ENCODE measurements at places on chromosomes 4 and X. TPM values are rescaled to one million over a fixed set of nuclear protein-coding genes. Genes with fewer than 3 reads are reported as not detected.

- DNase-seq: no peak
Measured at GRCh38 chr4:6692806-6693205, 872 bp upstream of the S100P start.

Gene TCP11X2
- total RNA-seq: 2.9 TPM

Gene ODAPH
- total RNA-seq: not detected

- no peak for DNase-seq
Measured at GRCh38 chrX:148947399-148947975, 447.1 kb downstream of the AFF2 start.

Gene CABS1
- not detected for total RNA-seq

DNA sequence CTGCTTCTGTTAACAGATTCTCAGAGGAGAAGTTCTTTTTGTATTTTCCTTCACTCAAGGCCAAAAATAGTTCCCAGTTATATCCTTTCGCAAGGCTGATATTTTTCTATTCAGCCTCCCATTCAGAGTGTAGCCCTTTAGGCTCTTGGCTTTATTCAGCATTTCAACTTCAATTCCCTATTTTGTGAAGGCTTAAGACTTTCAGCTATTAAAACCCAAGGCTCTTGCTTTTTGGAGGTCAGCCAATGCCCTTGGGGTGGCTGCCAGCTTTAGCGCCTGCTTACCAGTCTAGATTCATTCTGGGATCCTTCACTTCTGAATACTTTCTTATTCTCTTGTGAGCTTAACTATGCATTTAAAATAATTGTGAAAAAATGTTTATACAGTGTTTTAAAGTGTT lies 57.3 kb upstream of the ADGRA3 start:
- peak; percentile 10 for DNase-seq

- DNase-seq: no peak
Measured at GRCh38 chr4:140250989-140251552, 97.1 kb upstream of the MAML3 start.
